ENCODE measurements at places on chromosomes 3 and 15. TPM values are rescaled to one million over a fixed set of nuclear protein-coding genes. Genes with fewer than 3 reads are reported as not detected.

DNA sequence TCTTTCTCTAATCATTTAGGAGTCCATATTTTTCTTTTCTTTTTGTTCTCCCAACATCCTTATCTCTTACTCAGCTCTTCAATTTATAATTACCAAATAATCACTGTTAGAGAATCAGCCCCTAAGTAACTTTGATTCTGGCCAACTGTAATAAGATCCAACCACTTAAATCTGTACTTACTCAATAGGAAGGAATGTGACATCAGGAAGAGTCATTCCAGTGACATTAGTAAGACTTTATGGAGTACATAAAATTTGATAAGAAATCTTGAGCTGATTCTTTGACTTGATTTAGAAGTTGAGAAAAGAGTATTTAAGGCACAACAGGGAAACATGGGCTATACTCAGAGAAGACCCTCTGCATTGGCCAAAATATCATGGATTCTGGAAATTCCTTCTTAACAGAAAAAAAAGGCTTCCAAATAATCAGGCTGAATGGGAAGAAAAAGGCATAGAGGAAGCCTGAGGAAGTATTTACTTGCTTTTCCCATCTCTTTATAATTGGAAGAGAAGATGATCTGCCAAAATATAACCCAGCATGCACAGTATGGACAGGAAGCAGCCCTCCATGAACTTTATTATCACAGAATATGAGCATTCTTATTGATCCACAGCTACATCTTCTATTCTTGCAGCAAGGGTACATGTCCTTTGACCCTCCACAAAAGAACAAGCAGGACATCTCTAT is 289.7 kb upstream of the TPRG1 start:
- DNase-seq, result no peak

- no peak for DNase-seq
Measured at GRCh38 chr3:10145685-10146084, 4.1 kb downstream of the VHL start.

- DNase-seq, result no peak
Measured at GRCh38 chr3:23438657-23439056, 235.5 kb downstream of the UBE2E2 start.

DNA sequence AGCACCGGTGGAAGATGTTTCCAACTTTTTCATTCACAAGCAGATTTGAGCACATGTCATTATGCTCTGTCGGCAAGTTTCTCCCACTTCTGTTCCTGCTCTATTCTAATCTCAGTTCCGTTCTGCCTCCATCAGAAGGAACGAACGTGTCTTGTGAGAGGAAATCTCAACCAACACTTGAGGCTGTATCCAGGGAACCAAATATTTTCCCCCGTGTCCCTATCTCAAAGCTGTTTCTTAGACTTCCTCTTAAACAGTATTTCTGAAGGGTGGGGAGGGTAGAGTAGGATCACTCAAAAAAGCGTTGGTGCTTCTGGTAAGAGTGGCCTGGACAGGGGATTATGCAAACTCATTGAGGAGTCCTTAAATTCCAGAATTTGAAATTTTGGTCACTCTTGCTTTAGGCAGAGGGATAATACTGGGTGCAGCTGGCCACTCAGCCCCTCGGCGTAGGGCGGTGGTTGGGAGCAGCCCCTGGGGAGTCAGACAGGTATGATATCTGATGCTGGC is 54.9 kb downstream of the FRMD4B start:
- no peak for DNase-seq

- no peak for DNase-seq
Measured at GRCh38 chr3:195063581-195064193, 207.3 kb downstream of the XXYLT1 start.

DNA sequence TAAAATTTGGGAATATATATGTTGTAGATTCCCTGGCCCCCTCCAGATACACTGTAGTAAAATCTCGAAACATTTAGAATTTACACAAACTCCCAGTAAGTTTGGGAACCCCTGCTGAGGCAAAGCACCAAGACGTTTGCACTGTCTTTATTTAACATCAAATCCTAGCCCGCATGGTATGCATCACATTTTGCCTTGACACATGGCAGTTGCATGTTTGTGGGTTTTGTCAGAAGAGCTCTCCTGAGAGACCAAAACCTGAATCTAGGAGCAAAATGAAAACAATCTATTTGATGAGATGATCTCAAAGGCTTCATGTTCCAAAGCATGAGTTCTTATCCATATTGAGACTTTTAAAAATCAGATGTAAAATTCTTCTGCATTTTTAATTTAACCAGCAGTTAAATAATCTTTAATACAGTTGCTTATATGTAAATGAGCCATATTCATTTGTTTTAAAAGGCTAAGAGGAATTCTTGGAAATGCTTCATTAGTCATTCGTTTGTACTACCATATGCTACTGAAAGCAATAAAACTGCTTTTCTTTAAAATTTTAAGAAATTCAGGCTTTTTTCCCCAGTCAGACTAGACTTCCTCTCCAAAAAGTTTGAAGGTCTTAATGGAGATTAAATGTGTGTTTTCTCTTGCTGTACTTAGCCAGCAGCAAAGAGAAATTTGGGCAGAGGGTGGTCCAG is 105.2 kb upstream of the BOC start:
- DNase-seq, result no peak

- no peak for DNase-seq
Measured at GRCh38 chr3:30167541-30168011, 438.8 kb upstream of the TGFBR2 start.

DNA sequence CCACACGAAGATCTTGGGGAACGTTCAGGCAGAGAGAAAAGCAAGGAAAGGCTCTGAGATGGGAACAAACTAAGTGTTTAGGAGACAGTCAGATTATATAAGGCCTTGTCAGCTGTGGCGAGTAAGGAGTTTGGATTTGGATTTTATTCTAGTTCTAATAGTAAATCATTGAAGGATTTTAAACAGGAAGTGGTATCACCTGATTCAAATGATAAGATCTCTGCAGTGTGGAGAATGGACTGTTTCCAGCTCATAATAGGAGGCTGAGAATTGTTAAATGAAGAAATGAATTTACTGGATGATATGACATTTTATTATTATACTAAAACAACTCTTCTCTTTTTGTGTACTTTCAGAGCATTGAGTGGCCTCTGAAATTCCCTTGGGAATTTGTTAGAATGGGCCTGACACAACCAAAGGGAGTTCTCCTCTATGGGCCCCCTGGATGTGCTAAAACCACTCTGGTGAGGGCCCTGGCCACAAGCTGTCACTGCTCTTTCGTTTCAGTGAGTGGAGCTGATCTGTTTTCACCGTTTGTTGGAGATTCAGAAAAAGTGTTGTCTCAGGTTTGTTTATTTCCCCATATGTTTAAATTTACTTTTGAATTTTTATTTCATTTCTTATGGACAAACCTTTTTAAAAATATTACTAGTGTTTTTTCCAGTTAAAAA is 36.0 kb upstream of the GATM start:
- DNase-seq, result no peak

- no peak for DNase-seq
Measured at GRCh38 chr3:51384055-51384725, 901 bp upstream of the MANF start.

DNA sequence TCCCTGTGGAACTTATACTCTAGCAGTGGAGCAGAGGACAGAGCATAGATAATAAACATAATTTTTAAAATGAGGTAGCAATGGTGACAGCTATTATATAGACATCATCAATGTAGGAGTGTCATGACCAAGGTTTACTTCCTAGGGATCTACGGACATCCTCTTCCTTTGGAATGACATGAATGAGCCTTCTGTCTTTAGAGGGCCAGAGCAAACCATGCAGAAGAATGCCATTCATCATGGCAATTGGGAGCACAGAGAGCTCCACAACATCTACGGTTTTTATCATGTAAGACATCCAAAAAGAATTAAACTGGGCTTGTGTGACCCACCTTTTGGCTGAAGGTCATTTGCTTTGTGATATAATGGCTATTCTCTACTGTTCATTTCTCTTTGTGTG is 30.1 kb upstream of the CAPN3 start:
- no peak for DNase-seq

The PLA2G4D gene
- total RNA-seq, result not detected

The CLDN18 gene
- total RNA-seq, result 2.0 TPM

The SUMF1 gene
- 30.7 TPM for total RNA-seq

The LYZL4 gene
- not detected for total RNA-seq

The APOD gene
- 463 TPM for total RNA-seq

The TRH gene
- not detected for total RNA-seq

Data from body of pancreas (tissue), 4 donors.